ENCODE measurements at places on chromosomes 6 and 20.

DNA sequence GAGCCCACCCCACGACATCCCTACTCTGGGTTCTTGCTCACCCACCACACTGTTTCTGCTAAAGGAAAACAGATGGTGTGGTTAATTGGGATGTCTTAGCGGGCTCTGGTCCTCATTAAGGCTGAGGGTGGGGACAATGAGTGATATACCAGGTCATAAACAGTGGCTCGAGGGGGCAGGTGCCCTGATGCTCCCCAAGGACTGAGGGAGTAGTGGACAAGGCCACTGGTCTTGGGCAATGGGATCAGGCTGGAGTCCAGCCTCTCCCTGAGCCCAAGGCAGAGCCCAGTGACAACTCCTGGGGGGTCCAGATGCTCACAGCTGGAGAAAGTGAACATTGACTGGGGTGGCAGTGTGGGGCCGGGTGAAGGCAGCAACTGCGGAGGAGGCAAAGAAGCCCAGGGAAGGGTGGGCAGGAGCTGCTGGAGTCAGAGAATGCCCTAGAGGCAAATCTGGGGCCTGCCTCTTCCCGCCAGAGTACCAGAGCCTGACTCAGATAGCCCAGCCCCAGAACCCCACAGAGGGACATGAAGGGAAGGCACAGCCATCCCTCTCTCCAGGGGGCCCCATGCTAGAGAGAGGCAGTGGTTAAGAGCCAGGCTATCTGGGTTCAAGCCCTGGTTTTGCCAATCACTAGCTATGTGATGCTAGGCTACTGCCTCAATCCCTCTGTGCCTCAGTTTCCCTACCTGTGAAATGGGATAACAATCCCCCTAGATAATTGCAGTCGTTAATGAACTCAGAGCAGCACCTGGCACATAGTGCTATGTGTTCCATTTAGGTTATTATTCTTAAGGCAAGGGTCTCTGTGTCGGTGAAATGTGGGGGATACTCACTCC lies 72.3 kb downstream of the MRPL14 start:
- no peak for DNase-seq

DNA sequence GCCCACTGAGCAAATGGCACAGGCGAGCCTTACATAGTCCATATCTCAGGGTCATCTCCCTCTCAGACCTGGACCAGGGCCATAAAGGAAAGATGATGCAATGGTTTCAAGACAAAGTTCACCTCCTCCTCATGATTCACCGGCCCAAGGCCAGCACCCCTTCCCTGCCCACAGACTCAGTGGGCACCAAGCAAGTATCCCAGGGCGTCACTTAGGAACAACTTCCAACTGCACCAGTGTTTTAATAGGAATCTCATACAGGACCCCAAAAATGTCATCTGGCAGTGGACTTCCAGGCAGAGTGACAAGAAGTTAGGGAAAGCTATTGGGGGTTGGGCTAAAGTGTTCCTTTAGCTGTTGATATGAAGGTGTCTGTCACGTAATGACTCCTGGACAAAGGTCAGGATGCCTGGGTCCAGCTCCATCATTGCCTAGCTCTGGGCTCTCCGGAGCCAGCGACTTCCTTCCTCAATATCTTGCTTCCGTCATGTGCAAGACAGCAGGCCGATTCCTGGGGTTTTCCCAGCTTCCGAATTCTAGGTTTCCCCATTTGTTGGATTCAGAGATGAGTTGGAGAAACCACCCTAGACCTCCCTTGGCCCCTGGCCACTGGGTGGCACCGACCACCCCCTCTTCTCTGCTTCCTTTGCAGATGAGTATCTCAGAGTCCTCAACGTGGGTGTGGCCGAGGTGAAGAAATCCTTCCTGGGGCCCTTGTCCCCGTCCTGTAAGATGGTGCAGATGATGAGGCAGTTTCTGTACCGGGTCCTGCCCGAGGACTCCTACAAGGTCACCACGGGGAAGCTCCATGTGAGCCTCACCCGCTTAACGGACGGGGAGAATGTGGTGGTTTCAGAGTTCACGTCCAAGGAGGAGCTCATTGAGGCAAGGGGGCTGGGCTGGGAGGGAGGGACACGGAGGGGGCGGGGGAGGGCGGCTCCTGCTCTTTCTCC lies 21.1 kb downstream of the PNPLA1 start:
- DNase-seq: no peak

DNA sequence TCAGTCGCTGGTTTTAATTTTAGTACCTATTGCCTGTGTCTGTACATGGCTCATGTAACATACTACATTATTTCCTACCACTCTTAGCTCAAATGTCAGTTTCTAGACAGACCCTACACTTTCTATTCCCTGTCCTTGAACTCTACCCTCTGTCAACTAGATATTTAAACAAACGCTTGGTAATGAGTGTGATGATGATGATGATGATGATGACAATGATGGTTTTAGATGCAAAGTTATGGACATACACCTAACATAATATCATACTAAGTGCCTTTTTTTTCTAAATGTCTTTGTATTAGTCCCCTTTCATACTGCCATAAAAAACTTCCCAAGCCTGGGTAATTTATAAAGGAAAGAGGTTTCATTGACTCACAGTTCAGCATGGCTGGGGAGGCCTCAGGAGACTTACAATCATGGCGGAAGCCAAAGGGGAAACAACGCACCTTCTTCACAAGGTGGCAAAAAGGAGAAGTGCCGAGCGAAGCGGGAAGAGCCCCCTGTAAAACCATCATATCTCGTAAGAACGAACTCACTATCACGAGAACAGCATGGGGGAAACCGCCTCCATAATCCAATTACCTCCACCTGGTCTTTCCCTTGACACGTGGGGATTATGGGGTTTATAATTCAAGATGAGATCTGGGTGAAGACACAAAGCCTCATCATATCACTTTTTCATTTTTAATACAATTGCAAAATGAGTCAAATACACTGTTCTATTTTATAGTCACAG lies 87.1 kb downstream of the IBTK start:
- DNase-seq: no peak

DNA sequence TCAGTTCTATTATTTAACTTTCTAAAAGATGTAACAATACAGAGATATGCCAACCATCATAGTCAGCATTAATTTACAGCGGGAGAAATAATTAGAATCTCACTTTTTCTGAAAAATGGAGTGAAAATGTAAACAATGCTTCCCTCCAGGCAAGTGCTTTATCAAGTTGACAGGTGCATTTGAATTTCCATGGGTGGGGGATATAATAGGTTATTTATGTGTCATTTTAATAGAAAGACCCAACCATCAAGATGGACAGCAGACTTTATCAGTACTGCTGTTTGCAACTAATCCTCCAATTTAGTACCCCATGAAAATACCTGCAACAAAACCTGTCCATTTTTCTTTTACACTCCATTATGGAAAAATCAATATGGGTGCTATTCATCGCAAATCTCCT lies 780.1 kb downstream of the TFAP2A start:
- DNase-seq: no peak

- no peak for DNase-seq
Observed at GRCh38 chr20:10729785-10730184, 56.0 kb upstream of the JAG1 start.

DNA sequence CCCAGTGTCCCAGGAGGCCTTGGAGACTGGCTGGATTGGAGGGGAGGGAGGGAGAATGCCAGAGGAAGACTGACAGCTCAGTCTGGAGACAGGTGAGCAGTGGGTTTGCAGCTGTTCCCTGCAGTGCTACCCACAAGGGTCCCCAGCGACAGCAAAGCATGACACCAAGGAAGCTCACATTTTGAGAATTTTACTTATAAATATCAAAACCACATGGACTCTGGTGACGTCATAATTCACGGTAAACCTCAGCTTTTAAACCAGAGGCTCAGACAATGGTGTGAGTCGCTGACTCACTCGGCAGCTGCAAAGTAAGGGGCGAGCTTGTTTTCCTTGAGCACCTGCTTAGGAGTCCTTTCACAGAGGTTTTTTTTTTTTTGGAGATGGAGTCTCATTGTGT lies 65.2 kb downstream of the THBS2 start:
- DNase-seq: no peak

DNA sequence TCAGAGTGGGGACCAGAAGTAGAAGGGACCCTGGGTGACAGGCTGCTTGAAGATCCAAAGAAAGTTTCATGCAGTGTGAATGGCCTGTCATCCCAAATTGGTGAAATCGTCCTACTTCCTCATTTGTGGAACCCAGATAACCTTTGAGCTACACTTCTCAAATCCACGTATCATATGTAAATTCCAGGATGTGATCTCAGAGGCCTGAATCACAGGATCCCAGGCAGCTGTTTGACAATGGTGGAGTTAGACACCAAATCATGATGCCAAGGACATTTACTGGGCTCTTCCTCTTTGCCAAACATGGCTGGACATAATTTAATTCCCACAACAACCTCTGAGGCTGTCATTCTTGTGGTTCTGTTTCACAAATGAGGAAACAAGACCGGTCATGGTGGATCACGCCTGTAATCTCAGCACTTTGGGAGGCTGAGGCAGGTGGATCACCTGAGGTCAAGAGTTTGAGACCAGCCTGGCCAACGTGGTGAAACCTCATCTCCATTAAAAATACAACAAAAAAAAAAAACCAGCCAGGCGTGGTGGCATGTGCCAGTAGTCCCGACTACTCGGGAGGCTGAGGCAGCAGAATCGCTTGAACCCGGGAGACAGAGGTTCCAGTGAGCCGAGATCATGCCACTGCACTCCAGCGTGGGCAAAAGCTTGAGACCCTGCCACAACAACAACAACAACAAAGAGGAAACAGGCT lies 39.9 kb upstream of the TTPAL start:
- DNase-seq: no peak

- DNase-seq: no peak
Observed at GRCh38 chr6:7697820-7698623, 27.9 kb upstream of the BMP6 start.

- DNase-seq: peak; percentile 16
Observed at GRCh38 chr6:25279748-25280343, 672 bp downstream of the CARMIL1 start.

- DNase-seq: peak; percentile 76
Observed at GRCh38 chr6:27894839-27895762, 17.1 kb downstream of the OR2B2 start.

- no peak for DNase-seq
Observed at GRCh38 chr6:34177181-34177591, 31.3 kb upstream of the GRM4 start.

All from NCI-H526 treated with DMSO at 0.1 percent for 48 hours (cell line).